ENCODE measurements at places on chromosomes 7 and 10. TPM values are rescaled to one million over a fixed set of nuclear protein-coding genes. Genes with fewer than 3 reads are reported as not detected.

The PUS7 gene
- 15.0 TPM for total RNA-seq

The ADCYAP1R1 gene
- not detected for total RNA-seq

- H3K27me3 ChIP-seq, result no peaks in the 10 kb centered on the region
- peaks cover 11% of the 10 kb centered on the region for H3K4me1 ChIP-seq
- DNase-seq, result no peak
- H3K4me3 ChIP-seq, result no peak overlapping the region
- H3K36me3 ChIP-seq, result peaks cover 1% of the 10 kb centered on the region
These were observed 141.8 kb upstream of the ASAH2 start for GRCh38 chr10:50392966-50393718.

The CALHM3 gene
- 0.63 TPM for total RNA-seq

The NPFFR1 gene
- total RNA-seq, result not detected

DNA sequence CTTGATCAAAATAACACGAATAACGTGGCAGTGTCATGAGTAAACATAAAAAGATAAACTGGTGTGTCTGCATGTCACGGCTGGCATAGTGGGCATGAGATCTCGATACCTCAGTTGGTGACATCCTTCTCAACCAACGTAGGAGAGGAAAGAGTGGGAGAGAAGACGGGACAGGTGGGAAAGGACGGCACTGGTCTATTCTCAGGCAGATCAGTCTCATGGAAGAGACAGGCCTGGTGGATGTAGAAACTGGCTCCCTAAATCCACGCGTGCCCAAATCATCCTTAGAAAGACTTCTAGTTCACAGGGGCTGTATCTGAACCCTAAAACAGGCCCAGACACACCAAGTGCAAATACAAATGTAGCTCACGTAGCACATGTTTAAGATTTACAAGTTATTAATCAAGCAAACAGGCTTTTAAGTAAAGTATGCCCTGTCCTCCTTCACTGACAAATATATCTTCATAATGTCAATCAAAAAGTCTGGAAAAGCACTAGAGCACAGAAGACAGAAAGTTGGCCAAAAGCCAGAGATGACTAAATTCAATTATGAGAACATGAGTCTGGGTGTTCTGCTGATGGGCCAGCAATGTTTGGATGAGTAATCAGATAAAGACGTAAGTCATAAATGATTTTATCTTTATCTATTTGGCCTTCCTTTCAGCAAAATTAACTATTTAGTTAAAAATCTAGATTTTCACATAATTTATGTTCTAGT, 56.3 kb downstream of the SFMBT2 start:
- H3K36me3 ChIP-seq, result peaks cover 67% of the 10 kb centered on the region
- no peaks in the 10 kb centered on the region for H3K27me3 ChIP-seq
- H3K27ac ChIP-seq, result peak overlapping the region; percentile 14
- DNase-seq, result no peak

- no peak for DNase-seq
- H3K4me3 ChIP-seq, result no peak overlapping the region
- peaks cover 18% of the 10 kb centered on the region for H3K27me3 ChIP-seq
- H3K36me3 ChIP-seq, result no peaks in the 10 kb centered on the region
- H3K27ac ChIP-seq, result no peak overlapping the region
- no peaks in the 10 kb centered on the region for H3K4me1 ChIP-seq
These were observed 6.9 kb downstream of the LYZL1 start for GRCh38 chr10:29295813-29296212.

GRCh38 chr7:4345004-4345403, 337.1 kb upstream of the FOXK1 start:
- H3K27ac ChIP-seq, result no peak overlapping the region
- H3K27me3 ChIP-seq, result no peaks in the 10 kb centered on the region
- H3K4me3 ChIP-seq, result no peak overlapping the region
- H3K4me1 ChIP-seq, result no peaks in the 10 kb centered on the region

The SDHAF3 gene
- 21.0 TPM for total RNA-seq

- no peak for DNase-seq
- no peak overlapping the region for H3K4me3 ChIP-seq
- H3K4me1 ChIP-seq, result peaks cover 31% of the 10 kb centered on the region
- H3K27me3 ChIP-seq, result no peaks in the 10 kb centered on the region
- no peak overlapping the region for H3K27ac ChIP-seq
These were observed 23.5 kb downstream of the ADK start for GRCh38 chr10:74174521-74174920.

DNA sequence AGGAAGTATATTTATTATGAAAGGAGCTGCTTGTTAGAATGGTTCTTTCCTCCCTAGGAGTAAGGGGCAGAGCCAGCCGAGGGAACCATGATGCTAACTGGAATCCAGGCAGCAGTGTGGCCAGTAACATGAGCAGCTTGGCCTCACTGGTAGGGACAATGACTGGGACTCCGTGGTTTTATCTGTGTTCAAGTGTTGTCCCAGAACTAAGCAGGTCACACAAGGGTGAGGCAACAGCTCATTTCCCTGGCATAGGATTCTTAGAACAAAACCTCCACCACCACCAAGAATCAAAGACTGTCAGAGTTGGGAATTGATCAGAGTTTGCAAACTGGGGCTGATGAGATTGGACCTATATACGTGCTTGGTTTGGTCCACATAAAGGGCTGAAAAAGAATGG, 138.9 kb upstream of the COBL start:
- no peak overlapping the region for H3K27ac ChIP-seq
- peaks cover 2% of the 10 kb centered on the region for H3K27me3 ChIP-seq
- H3K4me1 ChIP-seq, result no peaks in the 10 kb centered on the region
- no peak overlapping the region for H3K4me3 ChIP-seq

DNA sequence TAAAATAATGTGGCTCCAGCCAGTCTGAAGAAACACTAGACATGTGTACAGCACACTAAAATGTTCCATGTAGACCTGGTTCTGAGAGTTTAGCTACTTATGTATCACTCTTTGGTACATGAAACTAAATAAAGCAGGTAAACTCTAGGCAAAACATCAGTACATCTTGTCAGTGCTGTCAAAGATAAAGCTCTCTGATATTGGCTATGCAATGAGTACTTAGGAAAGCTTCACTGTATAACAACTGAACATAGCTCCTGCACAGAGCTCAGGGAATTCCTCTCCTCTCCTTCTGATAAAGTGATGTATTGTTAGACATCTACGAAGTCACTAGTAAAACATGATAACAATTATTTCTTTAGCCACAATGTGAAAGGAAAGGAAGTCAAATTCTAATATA, 3.5 kb downstream of the LRRN3 start:
- H3K27me3 ChIP-seq, result no peaks in the 10 kb centered on the region
- H3K4me3 ChIP-seq, result peak overlapping the region; percentile 95
- DNase-seq, result no peak
- peaks cover 82% of the 10 kb centered on the region for H3K36me3 ChIP-seq

DNA sequence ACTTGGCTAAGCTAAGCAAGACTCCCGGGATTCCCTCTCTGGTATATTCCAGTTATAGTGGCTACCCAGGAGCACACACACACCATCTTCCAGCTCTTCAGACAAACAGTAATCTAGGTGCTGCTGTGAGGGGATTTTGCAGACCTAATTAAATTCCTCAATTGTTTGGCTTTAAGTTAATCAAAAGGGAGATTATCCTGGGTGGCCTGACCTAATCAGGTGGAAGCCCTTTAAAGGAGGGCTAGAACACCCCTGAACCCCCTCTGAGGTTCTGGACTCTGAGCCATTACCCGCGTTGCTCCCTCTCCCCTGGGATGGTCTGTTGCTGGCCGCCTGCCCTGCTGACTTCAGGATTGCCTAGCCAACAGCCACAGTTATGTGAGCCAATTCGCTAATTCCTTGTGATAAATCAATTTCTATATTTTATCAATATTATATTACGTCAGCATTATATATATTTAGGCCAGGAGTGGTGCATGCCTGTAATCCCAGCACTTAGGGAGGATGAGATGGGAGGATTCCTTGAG, 6.4 kb downstream of the SFXN2 start:
- peaks cover 34% of the 10 kb centered on the region for H3K4me1 ChIP-seq
- H3K4me3 ChIP-seq, result no peak overlapping the region
- peaks cover 39% of the 10 kb centered on the region for H3K36me3 ChIP-seq
- DNase-seq, result no peak
- no peaks in the 10 kb centered on the region for H3K27me3 ChIP-seq

- H3K27me3 ChIP-seq, result no peaks in the 10 kb centered on the region
- no peak overlapping the region for H3K4me3 ChIP-seq
- no peak for DNase-seq
- no peaks in the 10 kb centered on the region for H3K36me3 ChIP-seq
- H3K27ac ChIP-seq, result no peak overlapping the region
These were observed 70.1 kb downstream of the TNS3 start for GRCh38 chr7:47511699-47512370.

The ZNF655 gene
- 101 TPM for total RNA-seq

GRCh38 chr7:96169439-96169838, 152.5 kb downstream of the SLC25A13 start:
- no peak overlapping the region for H3K4me3 ChIP-seq
- no peaks in the 10 kb centered on the region for H3K27me3 ChIP-seq
- peaks cover 2% of the 10 kb centered on the region for H3K36me3 ChIP-seq
- no peak overlapping the region for H3K27ac ChIP-seq
- DNase-seq, result no peak
- no peaks in the 10 kb centered on the region for H3K4me1 ChIP-seq

DNA sequence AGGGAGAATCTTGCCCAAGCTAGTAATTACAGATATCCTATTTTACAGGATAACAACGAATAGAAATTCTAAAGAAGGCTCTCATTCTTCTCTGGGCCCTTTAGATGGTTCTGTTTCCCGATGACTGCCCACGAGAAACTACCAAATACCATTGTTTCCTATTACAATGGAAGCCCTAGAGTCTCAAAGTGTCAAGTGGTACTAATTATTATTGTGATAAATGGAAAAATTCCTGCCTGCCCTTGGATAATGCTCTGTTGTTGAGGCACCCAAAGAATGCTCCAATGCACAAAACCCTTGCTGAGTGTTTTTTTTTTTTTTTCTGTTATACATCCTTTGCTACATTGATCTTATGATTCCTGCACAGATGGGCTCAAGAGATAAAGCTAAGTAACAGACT, 504.5 kb downstream of the XPNPEP1 start:
- H3K4me3 ChIP-seq, result no peak overlapping the region
- H3K4me1 ChIP-seq, result no peaks in the 10 kb centered on the region
- H3K36me3 ChIP-seq, result no peaks in the 10 kb centered on the region
- no peak overlapping the region for H3K27ac ChIP-seq

- H3K27ac ChIP-seq, result no peak overlapping the region
- DNase-seq, result no peak
- no peak overlapping the region for H3K4me3 ChIP-seq
These were observed 341.3 kb upstream of the SEMA3C start for GRCh38 chr7:81260152-81260551.

The UBN2 gene
- 10.2 TPM for total RNA-seq

DNA sequence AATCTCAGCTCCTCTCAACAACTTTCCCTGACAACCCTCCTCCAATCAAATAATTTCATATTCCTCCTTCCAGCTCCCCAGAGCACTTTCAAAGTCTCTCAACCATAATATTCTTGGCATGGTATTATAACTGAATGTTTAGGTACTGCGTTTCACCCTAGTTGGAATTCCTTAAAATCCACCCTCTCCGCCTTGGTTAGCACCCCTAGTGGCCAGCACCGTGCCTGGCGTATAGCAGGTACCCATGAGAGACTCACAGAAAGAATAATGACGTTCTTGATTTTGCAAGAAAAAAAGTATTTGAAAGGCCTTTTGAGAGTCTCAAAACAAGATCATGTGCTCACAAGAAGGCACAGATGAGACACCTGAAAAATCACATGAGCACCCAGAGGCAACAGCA, 50.9 kb downstream of the GLI3 start:
- no peak overlapping the region for H3K27ac ChIP-seq
- H3K36me3 ChIP-seq, result no peaks in the 10 kb centered on the region
- DNase-seq, result no peak

DNA sequence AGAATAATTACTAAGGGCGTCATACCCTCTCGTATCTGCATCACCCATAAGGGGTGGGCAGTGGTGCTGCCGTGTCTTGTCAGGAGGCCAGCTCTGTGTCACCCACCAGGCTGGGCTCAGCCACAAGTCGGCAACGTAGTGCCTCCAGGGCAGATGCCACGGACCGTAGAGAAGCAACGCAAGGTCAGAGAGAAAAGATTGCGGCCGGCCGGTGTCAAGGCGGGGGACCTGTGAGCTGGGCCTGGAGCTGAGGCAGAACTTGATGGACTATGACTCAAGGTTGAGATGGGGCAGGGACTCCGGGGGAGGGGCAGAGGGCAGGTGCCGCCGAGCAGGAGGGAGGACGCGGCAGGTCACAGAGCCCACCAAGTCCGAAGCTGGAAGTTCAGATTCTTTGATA, 29.5 kb downstream of the FOXK1 start:
- H3K4me3 ChIP-seq, result no peak overlapping the region
- peaks cover 9% of the 10 kb centered on the region for H3K36me3 ChIP-seq
- peaks cover 22% of the 10 kb centered on the region for H3K4me1 ChIP-seq
- no peaks in the 10 kb centered on the region for H3K27me3 ChIP-seq

DNA sequence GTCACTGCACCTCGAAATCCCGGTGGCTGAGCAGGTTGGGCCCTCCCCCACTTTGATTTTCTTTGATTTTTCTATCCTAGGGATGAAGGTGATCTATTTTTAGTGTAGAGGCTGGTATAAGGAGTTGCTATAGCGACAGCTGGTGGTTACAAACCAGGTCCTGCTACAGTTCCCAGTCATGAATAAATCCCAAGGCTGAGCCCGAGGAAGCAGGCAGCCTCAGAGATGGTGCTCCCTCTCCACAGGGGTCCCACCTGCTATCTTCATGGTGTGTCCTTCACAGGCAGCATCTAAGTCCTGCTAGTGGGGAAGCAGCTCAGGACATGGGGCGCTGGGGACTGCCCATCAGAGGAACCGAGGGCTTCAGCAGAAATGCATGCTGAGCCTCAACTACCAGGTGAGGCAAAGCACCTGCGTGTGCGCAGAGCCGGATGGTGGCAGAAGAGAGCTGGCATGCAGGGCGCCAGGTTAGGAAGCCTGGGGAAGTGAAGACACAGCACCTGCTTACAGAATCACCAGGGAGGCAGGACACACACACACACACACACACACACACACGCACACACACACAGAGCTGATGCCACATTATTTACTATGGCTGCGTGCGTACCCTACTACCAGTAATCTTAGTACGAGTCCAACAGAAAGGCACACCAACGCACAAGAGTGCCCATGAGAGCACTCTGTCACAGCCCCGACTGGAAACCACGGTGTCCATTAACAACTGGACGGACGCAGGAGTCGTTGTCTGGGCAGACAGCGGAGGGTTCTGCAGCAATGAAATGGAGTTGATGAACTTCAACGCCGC, 150.9 kb downstream of the PRKAG2 start:
- peaks cover 8% of the 10 kb centered on the region for H3K4me1 ChIP-seq
- H3K4me3 ChIP-seq, result no peak overlapping the region
- no peaks in the 10 kb centered on the region for H3K36me3 ChIP-seq
